NT2/D1 (cell line): ENCODE measurements at places on chromosomes 3 and 15.

GRCh38 chr15:83107841-83108181 is 366 bp downstream of the TM6SF1 start:
- no peak for DNase-seq

DNA sequence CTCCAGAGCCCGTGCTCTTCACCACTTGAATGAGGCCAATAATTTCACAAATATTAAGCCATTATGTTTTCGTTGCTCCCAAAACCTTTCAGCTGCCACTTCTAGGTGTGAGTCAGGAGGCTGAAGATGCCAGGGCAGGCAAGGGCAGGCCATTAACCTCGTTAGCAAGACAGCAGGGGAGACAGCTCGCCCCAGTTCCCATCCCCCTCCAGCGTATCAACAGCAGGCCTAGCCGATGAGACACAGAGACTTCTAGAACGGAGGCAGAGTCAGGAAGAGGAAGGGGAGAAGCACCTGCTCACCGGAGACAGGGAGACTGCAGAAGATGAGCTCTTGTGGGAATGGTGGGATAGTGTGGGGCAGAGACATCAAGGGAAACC is 28.0 kb upstream of the PLA2G4E start:
- no peak for DNase-seq

DNA sequence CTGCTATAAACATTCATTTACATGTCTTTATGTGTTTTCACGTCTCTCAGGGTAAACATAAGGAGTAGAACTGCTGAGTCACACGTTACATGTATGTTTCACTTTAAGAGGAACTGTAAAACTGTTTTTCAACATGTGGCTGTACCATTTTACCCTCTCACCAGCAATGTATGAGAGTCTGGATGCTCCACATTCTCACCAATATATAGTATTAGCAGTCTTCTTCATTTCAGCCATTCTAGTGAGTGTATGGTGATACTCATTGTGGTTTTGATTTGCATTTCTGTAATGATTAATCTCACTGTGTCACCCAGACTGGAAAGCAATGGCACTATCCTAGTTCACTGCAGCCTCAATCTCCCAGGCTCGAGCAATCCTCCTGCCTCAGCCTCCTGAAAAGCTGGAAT is 37.1 kb downstream of the PHC3 start:
- DNase-seq = no peak

- no peak for DNase-seq
Measured at GRCh38 chr15:101378879-101379278, 83.8 kb upstream of the SNRPA1 start.

DNA sequence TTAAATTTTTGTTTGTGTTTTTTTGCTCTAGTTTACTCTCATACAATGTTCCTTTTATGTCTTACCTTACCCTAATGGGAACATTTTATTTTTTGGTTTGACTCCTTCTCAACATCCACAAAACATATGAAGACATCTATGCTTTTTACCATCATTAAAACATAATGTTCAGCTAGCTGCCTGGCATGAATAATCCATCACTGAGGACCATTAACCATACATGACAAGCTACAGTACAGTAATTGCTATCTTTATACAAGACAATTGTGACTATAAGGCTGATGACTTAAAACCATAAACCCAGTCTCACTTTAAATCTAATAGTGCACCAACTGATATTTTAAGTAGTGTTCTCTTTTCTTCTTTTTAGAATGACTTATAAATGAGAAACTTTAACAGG is 13.7 kb downstream of the SERPINI1 start:
- no peak for DNase-seq

- no peak for DNase-seq
Measured at GRCh38 chr3:110470310-110470709, 601.3 kb upstream of the NECTIN3 start.

DNA sequence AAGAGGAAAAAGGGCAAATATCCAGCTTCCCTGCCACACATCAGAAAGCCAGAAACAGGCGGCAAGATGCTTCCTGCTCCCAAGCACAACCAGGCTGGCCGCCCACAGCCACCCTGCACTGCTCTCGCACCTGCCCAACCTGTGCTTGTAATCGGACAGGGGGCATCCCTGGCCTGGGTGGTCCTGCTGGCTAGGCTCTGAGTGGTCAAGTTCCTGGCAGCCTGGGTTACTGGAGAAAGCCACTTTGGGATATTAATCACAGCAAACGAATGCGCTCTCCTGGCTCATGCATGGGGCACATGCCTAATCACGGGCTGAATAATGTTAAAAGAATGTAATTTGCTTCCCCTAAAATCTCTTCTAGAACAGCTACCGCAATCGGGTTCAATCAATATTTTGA is 442.4 kb downstream of the MCTP2 start:
- DNase-seq = no peak

DNA sequence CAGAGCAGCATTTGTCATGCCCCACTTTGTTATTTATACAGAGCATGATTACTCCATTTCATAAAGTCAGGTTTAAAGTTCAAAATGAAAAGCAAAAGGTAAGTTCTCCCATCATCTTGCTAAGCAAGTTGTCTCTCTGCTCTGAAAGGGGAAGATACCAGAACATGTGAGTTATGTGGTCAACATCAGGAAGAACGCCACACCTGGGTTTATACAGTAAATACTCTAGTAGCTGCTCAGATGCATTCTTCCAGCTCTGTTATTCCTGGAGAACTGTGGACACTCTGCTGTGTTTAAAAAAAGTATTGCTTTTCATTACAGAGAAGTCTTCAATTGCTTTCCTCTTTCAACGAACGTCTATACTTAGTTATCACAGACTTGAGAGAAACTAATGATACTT is 145.7 kb downstream of the PLCL2 start:
- no peak for DNase-seq

DNA sequence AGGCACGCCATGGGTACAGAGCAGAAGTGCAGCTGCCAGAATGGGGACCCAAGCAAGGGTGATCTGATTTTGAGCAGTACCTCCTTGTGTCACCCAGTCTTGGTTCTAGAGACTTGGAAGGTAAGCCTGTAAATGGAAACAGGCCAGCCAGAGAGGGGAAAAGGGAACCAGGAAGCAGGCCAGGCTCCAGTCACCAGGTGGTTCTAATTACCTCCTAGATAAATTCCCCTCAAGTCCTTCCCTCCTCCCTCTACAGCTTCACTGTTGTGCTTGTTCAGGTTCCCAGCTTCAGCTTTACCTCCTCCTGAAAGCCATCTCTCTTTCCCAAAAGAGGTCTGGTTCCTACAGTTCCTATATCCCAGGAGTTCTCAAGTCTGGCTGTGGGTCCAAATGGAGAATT is 58.8 kb upstream of the SLC7A14 start:
- DNase-seq = no peak

DNA sequence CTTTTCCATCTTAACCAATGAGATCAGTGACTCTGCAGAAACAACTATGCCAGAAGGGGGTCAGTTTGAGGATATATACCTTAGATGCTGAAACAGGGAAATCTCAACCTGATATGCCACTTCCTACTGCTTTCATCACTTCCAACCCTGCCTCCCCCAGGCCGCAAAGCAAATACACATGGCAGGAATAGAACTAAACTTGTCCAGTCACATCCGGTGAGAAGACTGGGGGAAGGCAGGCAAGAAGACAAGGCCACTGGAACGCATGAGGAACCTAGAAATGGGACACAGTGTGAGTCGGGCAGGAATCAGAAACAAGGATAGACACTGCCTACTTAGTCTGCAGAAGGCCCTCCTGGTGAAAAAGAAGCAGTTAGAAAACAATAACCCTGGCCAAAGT is 90.6 kb downstream of the MYO5A start:
- DNase-seq = no peak

- DNase-seq = peak; percentile 42
Measured at GRCh38 chr3:11060500-11061251, 68.1 kb downstream of the SLC6A1 start.

- peak; percentile 68 for DNase-seq
Measured at GRCh38 chr15:74040109-74040850, 42.1 kb downstream of the GOLGA6A start.

GRCh38 chr15:26974120-26974780 is 3.3 kb downstream of the GABRG3 start:
- DNase-seq = no peak

DNA sequence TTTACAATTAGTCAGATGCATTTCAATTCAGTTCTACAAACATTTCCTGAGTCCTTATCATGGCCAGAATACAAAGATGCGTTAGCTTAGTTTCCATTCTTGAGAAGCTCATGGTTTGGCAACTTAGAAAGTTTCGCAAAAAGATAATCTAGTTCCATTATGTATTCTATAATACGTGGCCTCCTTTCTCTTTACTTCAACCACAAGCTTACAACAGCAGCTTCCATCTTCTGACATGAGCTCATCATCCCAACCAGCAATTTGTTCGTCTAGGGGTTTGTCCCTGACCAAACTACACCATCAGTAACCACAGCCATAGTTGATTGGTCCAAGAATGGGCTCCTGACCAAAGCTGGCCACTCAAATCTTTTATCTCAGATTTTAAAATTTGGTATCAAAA is 267.6 kb upstream of the TBC1D5 start:
- DNase-seq = no peak

GRCh38 chr15:73346735-73347312 is 21.9 kb downstream of the HCN4 start:
- no peak for DNase-seq

DNA sequence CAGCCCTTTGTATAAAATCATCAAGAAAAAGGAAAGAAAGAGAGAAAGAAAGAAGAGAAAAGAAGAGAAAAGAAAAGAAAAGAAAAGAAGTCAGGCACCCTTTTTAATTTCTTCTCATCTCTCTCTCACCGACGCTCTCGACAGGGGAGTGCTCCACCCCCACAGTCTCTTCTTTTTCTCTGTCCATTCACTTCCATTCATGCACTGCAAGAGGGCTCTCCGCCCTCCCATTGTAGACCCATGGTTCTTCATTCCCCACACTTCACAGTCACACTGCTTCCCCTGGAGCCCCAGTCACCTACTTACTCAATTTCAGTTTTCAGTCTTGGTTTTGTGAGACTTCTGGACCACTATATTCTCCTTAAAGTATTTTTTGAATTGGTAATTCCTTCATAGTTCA is 254.7 kb downstream of the SOX2 start:
- DNase-seq = no peak

DNA sequence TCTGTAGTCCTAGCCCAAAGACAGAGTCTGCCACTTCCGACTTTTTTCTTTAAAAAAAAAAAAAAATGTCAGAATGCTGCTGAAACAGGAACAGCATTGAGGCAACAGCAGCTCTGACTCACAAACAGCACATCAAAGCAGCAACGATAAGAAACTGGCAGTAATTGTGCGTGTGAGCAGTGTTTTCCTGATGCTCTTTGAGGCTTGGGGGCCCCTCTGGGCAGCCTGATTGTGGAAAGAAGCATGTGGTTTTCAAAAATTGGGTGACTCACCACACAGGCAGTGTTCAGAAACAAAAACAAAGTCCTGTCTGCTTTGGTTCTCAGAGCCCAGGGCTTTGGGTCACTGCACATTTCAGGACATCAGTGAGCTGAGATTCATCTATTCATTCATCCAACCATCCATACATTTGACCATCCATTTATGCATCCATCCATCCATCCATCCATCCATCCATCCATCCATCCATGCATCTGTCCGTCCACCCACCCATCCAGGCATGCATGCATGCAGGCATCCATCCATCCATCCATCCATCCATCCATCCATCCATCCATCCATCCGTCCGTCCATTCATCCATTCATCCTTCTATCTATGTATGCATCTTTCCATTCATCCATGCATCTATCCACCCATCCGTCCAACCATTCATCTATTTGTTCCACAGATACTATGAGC is 308.4 kb downstream of the RPLP1 start:
- no peak for DNase-seq

DNA sequence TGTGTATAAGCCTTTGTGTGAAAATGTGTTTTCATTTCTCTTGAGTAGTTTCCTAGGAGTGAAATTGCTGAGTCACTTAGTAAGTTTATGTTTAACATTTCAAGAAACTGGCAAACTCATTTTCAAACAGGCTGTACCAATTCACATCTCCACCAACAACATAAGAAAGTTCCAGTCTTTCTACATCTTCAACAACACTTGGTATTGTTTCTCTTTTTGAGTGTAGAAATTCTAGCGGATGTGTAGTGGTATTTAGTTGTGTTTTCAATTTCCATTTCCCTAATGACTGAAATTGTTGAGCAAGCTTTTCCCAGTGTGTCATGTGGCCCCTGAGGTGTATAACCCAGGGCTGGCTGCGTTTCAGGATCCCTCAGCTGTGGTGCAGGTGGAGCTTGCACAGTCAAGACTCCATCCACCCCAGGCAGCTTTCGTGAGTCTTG is 258.5 kb downstream of the PDCD6IP start:
- DNase-seq = no peak

GRCh38 chr3:27184261-27184660 is 184.9 kb downstream of the NEK10 start:
- DNase-seq = no peak

DNA sequence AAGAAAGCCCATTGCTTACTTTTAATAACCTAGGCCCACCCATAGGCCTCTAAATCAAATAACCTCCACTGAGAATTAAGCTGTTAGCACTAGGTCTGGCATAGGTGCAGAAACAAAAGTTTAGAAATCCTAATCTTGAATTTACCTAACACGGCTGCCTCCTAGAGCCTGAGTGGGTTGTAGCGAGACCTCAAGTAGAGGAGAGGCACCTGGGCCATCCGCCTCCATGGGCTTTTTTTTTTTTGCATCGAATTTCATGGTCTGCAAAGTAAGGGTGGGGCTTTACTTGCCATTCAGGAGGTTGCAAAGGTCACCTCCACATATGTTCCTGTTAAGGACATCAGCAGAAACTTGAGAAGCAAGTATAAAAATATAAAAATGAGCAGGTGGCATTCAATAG is 6.6 kb upstream of the TPM1 start:
- no peak for DNase-seq

GRCh38 chr15:89860891-89861290 is 32.9 kb downstream of the AP3S2 start:
- no peak for DNase-seq

GRCh38 chr3:143991713-143992112 is 20.1 kb downstream of the DIPK2A start:
- no peak for DNase-seq

GRCh38 chr3:187640569-187641059 is 29.6 kb downstream of the SST start:
- DNase-seq = no peak

DNA sequence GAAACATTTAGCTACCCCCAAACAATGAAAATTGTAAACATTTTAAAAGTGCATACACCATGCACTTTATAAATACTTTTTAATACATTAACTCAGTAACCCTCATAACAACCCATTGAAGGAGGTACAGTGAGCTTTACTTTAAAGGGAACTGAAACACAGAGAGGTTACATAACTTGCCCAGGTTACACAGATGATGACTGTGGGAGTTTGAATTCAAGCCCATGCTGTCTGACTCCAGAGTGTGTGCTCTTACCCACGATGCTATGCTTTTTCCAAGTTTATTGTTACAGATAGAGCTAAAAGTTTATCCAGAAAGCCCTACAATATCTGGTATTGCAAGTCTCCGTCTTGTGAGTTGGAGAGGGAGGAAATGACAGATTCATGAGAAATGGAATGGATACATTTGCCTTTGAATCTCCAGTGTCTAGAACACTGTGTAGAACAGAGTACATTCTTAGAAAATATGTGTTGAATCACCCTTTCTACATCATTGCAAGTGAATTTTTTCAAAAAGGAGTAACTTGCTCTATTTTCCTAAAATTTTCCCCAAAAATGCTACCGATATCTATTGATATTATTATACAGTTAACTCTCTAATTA is 428.3 kb downstream of the NAALADL2 start:
- no peak for DNase-seq
